Aorta (tissue), 5 donors: ENCODE measurements at places on chromosomes 6 and 20. TPM values are rescaled to one million over a fixed set of nuclear protein-coding genes. Genes with fewer than 3 reads are reported as not detected.

ZNF165 gene
- 0.24 TPM for total RNA-seq

MAS1 gene
- not detected for total RNA-seq

- DNase-seq = no peak
- H3K4me1 ChIP-seq = no peaks in the 10 kb centered on the region
- H3K36me3 ChIP-seq = no peaks in the 10 kb centered on the region
- no peaks in the 10 kb centered on the region for H3K27me3 ChIP-seq
- H3K27ac ChIP-seq = no peak overlapping the region
- no peak overlapping the region for H3K4me3 ChIP-seq
Observed at GRCh38 chr6:88680654-88681053, 282.8 kb downstream of the RNGTT start.

- H3K27ac ChIP-seq = no peak overlapping the region
- H3K36me3 ChIP-seq = no peaks in the 10 kb centered on the region
- no peak for DNase-seq
Observed at GRCh38 chr6:9233226-9233625, 797.9 kb upstream of the SLC35B3 start.

DNA sequence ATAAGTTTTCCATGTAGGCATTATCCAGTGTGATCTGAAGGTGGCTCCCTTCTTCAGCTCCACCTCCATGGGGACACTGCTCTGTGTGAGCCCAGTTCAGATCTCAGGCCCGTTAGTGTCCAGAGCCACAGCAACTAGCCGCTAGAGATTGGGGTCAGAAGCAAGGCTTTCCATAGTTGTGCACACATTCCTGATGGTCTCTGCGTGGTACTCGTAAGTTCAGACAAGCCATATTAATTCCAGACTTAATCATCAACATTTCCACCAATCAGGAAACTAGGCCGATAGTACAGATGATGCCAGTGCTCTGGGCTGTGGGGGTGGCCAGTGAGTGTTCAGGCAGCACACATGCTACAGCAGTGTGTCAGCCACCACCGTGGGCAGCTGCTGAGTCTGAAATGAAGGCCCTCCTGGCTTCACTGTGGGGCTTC, 17.5 kb upstream of the SYNCRIP start:
- no peak overlapping the region for H3K4me3 ChIP-seq
- H3K36me3 ChIP-seq = peaks cover 5% of the 10 kb centered on the region
- no peak for DNase-seq
- H3K4me1 ChIP-seq = no peaks in the 10 kb centered on the region

- H3K4me1 ChIP-seq = no peaks in the 10 kb centered on the region
- H3K36me3 ChIP-seq = no peaks in the 10 kb centered on the region
- H3K27ac ChIP-seq = no peak overlapping the region
- no peak for DNase-seq
- no peaks in the 10 kb centered on the region for H3K27me3 ChIP-seq
Observed at GRCh38 chr20:61478094-61478493, 226.0 kb downstream of the CDH4 start.
